WTC11 (cell line): ENCODE measurements at places on chromosomes 13 and 19. TPM values are rescaled to one million over a fixed set of nuclear protein-coding genes. Genes with fewer than 3 reads are reported as not detected.

Gene ZNF419
- 9.0 to 11.3 TPM (median 9.1 TPM) in 3 replicates for total RNA-seq

Gene SUGP2
- total RNA-seq = 156 to 160 TPM (median 156 TPM) in 3 replicates

Gene AKAP8L
- 184 to 231 TPM (median 184 TPM) in 3 replicates for total RNA-seq

Gene TGFBR3L
- total RNA-seq = 4.1 to 7.4 TPM (median 6.5 TPM) in 3 replicates

Gene SYNGR4
- not detected in 3 replicates for total RNA-seq

Gene SAFB2
- 70.0 to 100 TPM (median 77.8 TPM) in 3 replicates for total RNA-seq

Gene CADM4
- 12.2 to 13.3 TPM (median 12.4 TPM) in 3 replicates for total RNA-seq

Gene EDDM13
- not detected in 3 replicates for total RNA-seq

Gene PINLYP
- total RNA-seq = 6.4 to 11.3 TPM (median 10.6 TPM) in 3 replicates

Gene FARP1
- total RNA-seq = 80.8 to 96.6 TPM (median 91.1 TPM) in 3 replicates

Gene CCDC70
- total RNA-seq = not detected in 3 replicates

Gene MBD3L3
- not detected in 3 replicates for total RNA-seq

Gene SYDE1
- 15.0 to 21.9 TPM (median 19.6 TPM) in 3 replicates for total RNA-seq

Gene CLEC17A
- 0.14 TPM in 1 of 3 replicates, not detected in the others for total RNA-seq

Gene TNNI3
- total RNA-seq = 15.0 to 36.7 TPM (median 34.0 TPM) in 3 replicates

Gene ZNF285
- 1.6 to 3.9 TPM (median 2.6 TPM) in 3 replicates for total RNA-seq

Gene OR7D2
- not detected in 3 replicates for total RNA-seq

Gene ZNF730
- total RNA-seq = 32.2 to 38.0 TPM (median 32.6 TPM) in 3 replicates

Gene P2RY11
- total RNA-seq = 21.0 to 21.5 TPM (median 21.2 TPM) in 3 replicates

Gene TMEM145
- 6.9 to 7.1 TPM (median 7.0 TPM) in 3 replicates for total RNA-seq

Gene GGN
- 2.4 to 3.1 TPM (median 2.7 TPM) in 3 replicates for total RNA-seq

Gene ZNF610
- total RNA-seq = 4.4 to 8.5 TPM (median 6.6 TPM) in 3 replicates

Gene DNAAF3
- 4.0 to 5.9 TPM (median 5.6 TPM) in 3 replicates for total RNA-seq

Gene CYP2S1
- total RNA-seq = 173 to 191 TPM (median 188 TPM) in 3 replicates

Gene LTBP4
- total RNA-seq = 125 to 168 TPM (median 166 TPM) in 3 replicates

Gene ZNF486
- total RNA-seq = 20.7 to 22.3 TPM (median 20.8 TPM) in 3 replicates
